ENCODE measurements at places on chromosomes 1 and 21.

DNA sequence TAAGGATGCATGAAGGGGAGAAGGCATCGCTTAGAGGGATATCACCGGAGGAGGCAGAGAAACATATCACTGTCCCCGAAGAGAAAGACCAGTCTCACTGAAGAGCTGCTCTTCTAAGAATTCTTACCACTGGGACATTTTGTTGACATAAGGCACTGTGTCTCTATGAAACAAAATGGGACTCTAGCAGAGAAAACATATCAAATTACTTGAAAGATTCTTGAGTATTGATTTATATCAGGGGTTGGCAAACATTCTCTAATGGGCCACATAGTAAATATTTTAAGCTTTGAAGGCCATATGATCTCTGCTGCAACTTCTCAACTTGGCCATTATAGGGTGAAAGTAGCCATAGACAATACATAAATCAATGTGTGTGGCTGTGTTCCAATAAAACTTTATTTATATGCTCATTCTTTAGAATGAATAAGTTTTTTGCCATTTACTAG lies 41.0 kb upstream of the GREM2 start:
- no peak for DNase-seq

GRCh38 chr21:42308914-42309752 lies 6.1 kb downstream of the TFF3 start:
- no peak for DNase-seq

DNA sequence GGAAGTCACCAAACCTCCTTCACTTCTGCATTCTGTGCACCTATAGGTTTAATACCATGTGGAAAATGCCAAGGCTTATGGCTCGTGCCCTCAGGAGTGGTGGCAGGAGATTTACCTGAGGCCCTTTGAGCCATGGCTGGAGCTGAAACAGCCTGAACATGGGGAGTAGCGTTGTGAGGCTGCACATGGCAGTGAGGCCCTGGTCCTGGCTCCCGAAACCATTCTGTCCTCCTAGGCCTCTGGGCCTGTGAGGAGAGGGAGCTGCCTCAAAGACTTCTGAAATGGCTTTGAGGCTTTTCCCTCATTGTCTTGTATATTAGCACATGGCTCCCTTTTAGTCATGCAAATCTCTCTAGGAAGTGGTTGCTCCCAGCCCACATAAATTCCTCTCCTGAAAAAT lies 20.6 kb downstream of the PTGFR start:
- DNase-seq, result no peak

- DNase-seq, result no peak
These were observed 235.5 kb upstream of the SGIP1 start for GRCh38 chr1:66298464-66298863.

DNA sequence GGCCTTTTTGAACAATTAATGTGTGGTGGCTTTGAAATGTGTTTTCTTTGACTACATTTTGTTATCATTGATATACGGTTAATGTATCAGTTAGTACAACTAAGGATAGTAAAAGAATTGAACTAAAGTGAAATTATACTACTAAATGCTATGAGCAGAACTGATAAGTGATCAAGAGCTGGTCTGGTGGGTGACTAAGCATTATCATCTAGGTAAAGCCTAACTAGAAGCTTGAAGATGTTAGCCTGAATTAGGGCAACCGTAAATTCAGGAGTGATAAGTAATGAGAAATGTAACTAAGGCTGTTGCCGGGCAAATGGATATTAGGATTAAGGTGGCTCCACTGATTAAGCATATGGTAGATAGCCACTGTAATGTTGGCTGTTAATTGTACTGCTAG lies 16.0 kb upstream of the GCLM start:
- DNase-seq, result no peak

- no peak for DNase-seq
These were observed 10.4 kb upstream of the ETV3L start for GRCh38 chr1:157110003-157110402.

DNA sequence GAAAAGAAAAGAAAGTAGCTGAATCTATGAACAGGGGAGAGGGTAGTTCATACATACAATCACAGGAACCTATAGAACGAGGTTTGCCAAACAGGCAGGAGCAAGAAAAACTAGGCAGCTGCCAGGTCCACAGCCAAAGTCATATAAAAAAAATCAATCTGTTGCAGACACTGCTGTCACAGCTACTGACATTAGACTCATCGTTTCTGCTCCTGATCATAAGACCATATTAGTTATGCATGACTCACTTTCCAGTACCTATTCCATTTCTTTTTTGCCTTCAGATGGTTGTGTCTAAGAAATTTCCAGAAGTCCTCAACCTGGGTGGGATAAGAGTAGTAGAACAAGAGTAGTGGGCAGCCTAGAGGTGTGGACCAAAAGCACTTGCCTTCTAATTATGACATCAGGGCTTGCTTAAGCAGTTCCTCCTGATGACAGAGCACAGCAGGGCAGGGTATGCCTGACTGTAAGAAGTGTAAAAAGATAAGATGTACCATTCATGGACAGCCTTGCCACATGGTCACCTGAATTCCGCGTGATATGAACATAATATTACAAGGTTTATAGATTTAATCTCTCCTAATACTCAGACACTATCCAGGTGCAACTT lies 323.2 kb upstream of the SGIP1 start:
- DNase-seq, result no peak

GRCh38 chr21:44946254-44947041 lies 6.6 kb downstream of the SLX9 start:
- DNase-seq, result no peak

- DNase-seq, result peak; percentile 62
These were observed 90.5 kb downstream of the GDAP2 start for GRCh38 chr1:117838911-117839310.

GRCh38 chr1:51331206-51332100 lies 1.1 kb upstream of the TTC39A start:
- no peak for DNase-seq

- DNase-seq, result no peak
These were observed 170.1 kb downstream of the NEK7 start for GRCh38 chr1:198326915-198327314.

DNA sequence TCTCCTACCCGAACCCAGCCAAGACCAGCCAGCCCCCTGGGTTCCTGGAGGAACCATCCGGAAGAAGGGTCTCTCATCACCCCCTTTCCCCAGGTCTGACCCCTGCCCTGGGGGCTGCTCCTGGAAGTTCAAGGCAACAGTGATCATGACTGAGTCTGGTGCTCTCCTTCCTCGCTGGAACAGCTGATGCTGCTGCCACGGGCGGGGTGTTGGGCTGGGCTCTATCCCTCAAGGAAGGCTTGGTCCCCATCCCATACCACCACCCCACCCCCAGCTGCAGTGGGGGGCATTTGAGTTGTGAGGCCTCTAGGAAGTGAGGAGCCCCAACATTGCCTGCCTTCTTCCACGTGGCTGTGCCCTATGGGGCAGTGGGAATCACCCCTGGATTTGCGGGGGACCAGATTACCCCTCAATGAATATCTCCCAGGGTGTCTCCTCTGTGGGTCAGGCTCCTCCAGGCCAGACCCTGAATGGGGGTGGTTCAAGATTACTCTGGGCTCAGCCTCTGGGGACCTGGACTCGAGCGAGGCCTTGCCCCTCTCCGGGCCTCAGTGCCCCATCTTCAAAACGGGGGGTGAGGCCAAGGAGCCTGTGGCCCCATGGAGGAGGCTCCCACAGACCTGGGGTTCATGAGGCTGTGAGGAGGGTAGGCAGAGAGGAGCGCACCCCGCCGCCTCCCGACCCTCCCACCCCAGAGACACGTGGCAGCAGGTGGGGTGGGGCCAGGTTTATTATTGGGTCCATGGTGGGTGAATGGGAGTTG lies 2.8 kb downstream of the MASP2 start:
- no peak for DNase-seq

DNA sequence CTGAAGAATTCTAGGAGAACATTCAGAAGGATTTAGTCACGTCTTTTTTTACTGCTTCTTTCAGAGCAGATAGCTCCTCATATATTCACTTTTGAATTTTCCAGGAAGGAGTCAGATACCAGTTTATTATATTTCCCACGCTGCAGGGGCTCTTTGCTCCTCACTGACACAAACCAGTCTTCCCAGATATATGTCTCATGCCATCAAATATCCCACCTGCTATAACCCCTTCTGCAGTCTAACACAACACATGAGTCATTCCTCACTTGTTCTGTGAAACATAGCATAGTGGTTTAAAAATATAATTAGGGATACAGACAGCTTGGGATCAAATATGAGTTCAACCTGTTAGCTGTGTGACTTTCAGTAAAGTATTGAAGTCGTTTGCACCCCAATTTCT lies 251.7 kb upstream of the DPYD start:
- DNase-seq, result no peak

- peak; percentile 82 for DNase-seq
These were observed 99.6 kb downstream of the APP start for GRCh38 chr21:26070822-26071425.

DNA sequence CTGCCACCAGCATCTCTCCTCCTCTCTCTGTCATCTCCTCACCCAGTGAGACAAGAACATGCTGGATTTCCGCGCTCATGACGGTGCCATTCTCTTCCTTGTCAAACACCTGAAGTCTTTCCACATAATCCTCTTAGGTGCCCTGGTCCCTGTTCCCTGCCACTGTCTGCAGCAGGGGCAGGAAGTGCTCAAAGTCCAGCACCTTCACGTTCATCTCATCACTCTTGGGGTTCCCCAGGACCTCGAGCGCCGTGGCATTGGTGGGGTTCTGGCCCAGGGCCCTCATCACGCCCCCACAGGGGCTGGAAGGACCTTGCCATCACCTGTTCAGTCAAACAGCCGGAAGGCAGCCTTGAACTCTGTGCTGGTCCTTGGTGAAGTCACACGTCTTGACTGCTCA lies 9.1 kb upstream of the AGPAT3 start:
- no peak for DNase-seq

GRCh38 chr1:176341656-176342055 lies 121.3 kb upstream of the PAPPA2 start:
- no peak for DNase-seq

DNA sequence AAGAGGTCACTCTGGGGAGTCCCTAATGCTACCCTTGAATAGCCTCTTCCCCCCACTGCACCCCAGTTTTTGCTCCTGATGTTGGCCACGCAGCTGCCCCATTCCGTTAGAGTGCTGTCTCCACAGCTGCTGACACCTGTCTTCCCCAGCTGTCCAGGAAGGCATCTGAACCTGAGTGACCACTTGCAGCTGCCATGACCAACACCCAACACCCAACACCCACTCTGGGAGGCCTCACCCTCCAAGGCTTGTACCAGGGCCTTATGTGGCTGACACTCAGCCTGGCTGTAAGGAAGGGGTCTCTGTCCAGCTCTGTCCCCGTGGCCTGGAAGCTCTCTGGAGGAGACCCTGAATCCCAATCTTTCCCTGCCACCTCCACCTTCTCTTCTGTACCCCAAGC lies 26.7 kb upstream of the LDLRAP1 start:
- no peak for DNase-seq

All from HS-5 (cell line).